ENCODE measurements at places on chromosomes 1 and 21.

DNA sequence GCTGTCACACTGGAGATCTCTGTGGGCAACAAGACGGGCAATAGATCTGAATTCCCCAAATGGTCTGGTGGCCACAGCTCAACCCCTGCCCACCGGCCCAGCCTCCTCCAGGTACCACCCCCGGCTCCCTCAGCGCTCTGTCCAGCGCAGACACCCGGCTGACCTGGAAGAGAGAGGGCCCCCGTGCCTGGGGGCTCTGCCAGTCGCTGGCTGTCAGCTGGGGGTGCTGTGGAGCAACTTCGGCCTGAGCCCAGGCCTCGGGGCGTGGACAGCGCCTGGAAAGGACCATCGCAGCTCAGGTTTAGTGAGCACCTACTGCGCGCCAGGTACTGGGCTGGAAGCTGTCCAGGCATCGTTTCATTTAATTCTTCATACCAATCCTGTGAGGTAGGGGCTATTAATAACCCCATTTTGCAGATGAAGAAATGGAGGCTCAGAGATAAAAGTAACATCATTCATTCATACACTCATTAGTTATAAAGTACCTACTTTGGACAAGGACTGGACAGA is 51.0 kb downstream of the AHDC1 start:
- DNase-seq: no peak

- no peak for DNase-seq
Measured at GRCh38 chr1:186487163-186487562, 26.2 kb upstream of the PDC start.

DNA sequence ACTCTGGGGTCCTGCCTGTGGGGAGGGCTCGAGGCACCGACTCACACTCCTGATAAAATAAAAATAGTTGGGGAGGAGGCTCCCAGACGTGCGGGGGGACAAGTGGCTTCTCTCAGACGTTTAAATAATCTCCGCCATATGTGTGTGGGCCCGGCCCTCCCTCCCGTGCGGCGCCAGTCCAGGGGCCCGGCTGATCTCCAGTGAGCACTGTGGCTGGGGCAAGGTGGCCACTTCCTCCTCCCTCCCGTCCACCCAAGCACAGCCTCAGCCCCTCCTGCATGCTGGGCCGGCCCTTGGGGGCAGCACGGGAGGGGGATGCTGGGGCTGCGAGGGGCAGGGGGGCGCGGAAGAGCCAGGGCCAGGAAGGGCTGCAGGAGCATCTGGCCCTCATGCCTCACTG is 4.0 kb upstream of the PLCH2 start:
- no peak for DNase-seq

- no peak for DNase-seq
Measured at GRCh38 chr21:42096566-42096965, 25.4 kb downstream of the UMODL1 start.

DNA sequence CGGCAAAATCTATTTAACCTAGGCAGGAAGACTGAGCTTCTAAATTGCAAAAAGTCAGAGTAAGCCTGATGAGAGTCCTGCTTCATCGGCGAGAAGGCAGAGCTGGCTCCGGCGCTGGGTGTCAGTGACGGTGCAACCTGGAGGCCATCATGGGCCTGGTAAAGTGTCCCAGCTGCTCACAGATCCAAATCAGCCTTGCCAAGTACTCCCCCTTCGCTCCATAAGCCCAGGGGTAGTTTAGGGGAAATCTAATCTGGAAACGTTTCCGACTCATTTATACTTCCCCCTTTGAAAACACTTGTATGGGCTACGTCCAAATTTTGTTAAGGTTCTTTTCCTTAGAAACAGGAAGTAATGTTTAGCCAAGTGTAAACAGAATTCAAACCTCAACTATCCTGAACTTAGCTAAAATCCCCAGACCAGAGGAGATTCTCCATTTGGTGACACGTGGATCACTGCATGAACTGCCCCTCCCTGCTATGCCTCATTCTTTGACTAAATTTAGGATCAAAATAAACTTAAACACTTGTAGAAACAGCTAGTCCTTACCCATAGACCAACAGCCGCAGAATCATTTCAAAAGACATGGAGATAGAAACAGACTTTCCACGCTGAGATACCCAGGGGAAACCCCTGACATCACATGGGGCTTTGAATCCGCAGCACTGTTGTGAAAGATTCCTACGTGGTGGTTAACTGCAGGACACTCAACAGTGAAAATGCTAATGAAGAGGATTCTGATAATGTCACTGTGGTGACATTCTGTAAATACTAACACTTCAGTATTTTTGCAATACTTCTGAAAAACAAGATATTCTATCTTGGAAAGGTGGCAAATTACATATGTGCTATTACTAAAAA is 172.7 kb downstream of the TGFBR3 start:
- DNase-seq: no peak

GRCh38 chr1:108521990-108522393 is 37.9 kb upstream of the EEIG2 start:
- no peak for DNase-seq

DNA sequence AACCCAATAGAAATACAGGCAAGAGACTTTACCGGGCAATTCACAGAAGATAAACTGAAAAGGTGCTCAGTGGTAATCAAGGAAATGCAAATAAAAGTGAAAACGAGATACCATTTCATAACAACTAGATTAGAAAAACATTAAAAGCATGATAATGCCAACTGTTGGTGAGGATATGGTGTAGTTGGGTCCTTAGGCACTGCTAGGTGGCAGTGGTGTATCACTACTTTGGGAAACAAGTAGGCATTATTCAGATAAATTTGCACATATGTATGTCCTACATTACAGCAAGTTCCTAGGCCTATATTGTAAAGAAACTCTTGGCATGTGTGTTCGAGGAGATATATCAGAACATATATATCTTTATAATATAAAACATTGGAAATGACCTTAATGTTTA is 31.0 kb downstream of the AZIN2 start:
- no peak for DNase-seq

Data from H54 (cell line).